ENCODE measurements at places on chromosomes 1 and 21.

DNA sequence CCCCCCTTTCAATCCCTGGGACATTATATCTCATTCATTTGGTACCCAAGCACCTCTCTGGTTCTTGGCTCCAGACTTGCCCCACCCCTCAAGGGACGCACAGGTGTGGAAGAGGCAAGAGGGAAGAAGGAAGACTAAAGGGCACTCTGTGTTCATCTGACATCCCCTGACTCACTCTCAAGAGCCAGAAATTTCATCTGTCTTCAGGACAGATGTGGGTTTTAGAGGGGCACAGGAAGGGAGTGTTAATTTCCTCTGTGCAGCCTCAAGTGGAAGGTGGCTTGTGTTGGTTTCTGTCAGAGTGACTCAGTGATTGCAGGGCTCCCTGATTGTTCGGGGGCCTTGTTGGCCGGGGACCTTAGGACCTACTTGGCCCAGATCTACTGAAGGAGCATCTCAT, 2.4 kb downstream of the C2CD4D start:
- no peak for DNase-seq

GRCh38 chr1:58997637-58998036, 213.8 kb upstream of the JUN start:
- no peak for DNase-seq

- DNase-seq: no peak
Measured at GRCh38 chr1:172244865-172245264, 175.6 kb upstream of the C1orf105 start.

DNA sequence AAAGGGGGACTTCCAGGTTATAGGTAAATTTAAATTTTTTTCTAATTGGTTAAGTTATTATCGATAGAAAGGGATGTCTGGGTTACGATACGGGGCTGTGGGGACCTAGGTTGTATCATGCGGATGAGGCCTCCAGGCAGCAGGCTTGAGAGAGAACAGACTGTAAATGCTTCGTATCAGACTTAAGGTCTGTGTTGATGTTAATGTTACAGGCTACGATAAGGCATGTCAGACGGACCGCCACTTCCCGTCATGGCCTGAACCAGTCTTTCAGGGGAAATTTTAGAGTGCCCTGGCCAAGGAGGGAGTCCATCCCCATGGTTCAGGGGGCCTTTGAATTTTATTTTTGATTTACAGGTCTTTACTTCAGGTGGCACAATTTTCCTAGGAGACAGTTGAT, 16.7 kb downstream of the ABCG1 start:
- DNase-seq: no peak

- DNase-seq: no peak
Measured at GRCh38 chr1:150268340-150268704, 494 bp downstream of the APH1A start.

GRCh38 chr1:19564366-19564765, 79.0 kb upstream of the CAPZB start:
- DNase-seq: no peak

GRCh38 chr21:41079159-41079558, 88.8 kb upstream of the BACE2 start:
- no peak for DNase-seq

GRCh38 chr1:19605967-19606366, 38.1 kb upstream of the NBL1 start:
- no peak for DNase-seq

GRCh38 chr21:35232545-35233176, 183.6 kb upstream of the RUNX1 start:
- no peak for DNase-seq

DNA sequence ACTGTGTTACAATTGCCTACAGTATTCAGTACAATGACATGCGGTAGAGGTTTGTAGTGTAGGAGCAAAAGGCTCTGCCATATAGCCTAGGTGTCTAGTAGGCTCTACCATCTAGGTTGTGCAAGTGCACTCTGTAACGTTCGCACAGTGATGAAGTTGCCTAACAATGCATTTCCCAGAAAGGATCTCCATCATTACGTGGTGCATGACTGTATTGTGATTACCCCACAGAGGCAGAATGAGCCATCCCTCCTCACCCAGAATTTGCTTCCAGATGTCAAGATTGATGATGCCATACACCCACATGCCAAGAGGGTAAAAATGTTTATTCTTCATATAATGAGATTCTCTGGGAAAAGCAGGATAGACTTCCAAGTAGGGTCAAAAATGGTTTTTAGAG, 199.3 kb upstream of the CTTNBP2NL start:
- no peak for DNase-seq

DNA sequence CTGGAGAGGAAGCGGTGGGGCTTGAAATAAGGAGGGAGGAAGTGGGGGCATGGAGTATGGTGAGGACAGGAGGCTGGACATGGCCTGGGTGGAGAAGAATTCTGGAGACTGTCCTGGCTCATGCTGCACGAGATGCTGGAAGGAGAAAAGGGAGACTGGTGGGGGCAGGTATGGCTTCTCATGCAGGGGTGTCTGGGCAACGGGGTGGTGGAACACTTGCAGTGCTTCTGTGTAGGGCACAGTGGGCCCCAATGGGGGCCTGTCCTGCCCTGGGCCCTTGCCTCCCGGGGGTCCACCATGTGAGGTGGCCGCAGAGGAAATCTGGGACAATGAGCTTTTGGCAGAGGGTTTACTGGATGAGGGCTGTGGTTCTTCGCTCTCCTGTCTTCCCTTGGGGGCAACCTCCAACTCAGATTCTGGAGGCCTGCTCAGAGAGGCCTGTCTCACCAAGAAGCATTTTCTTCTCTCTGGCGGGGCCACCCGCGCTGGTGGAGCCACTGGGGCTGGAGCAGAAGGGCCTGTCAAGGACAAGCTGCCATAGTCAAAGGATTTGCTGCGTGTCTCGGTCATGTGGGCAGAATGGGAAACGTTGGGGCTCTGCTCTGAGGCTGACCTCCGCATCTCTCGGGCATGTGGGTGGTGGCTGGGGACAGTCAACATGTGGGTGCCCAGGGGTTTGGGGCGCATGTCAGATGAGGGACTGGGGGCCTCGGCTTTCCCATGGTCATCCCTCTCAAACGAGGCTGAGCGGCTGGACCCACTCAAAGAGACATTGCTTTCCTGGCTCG, 96.9 kb upstream of the EDN2 start:
- DNase-seq: no peak
